ENCODE measurements at places on chromosomes 5 and 9. TPM values are rescaled to one million over a fixed set of nuclear protein-coding genes. Genes with fewer than 3 reads are reported as not detected.

The PAEP gene
- not detected for total RNA-seq

The NAIP gene
- total RNA-seq: 4.6 TPM

The SLC25A2 gene
- total RNA-seq: not detected

The IL13 gene
- total RNA-seq: not detected

The LARP1 gene
- 177 TPM for total RNA-seq

The WDR31 gene
- 0.99 TPM for total RNA-seq

The CER1 gene
- total RNA-seq: not detected

The FCN2 gene
- not detected for total RNA-seq

Data from glomerular endothelial cell (primary cell).